Posterior cingulate gyrus (tissue), 11 donors: ENCODE measurements at places on chromosomes 11 and 22.

DNA sequence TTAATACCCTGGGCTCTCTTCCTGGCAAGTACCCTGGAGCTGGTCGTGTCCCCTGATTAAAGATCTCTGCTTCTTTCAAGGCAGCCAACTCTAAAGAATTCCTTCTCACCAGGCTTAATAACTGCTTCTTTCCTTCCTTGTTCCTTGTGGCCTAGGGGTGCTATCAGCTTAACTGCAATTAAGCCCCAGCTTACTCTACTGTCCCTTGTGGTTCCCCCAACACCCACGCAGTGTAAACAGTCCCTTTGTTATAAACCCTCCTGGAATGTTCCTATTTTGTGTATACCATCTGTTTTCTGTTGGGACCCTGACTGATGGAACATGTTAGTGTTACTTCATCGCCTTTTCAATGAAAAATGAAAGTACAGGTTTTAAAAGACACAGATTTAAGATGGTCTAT lies 126.4 kb upstream of the KIRREL3 start:
- DNase-seq: no peak

DNA sequence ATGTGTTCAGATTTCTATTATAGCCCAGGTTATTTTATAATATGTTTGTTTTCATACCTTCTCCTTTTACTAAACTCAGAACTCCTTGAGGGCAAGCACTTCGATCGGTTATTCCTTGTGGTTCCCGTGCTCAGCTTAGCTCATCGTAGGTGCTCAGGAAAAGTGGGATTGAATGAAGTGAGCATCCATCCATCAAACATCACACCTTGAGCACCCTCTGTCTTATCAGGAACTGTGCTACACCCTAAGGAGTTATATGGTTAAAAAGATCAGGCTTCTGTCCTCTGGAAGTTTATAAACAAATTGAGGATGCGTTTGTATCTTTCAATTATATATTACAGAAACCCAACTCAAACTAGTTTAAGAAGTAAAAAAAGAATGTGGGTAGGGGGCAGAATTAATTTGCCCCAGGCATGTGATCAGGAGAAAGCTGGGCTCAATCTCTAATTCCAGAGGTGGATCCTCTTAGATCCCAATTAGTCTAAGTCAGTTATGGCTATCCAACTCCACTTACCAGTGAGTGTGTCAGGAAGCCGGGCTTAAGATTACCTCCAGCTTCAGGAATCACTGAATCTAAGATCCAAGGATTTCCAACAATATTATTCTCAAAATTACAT lies 59.9 kb upstream of the RRAS2 start:
- DNase-seq: no peak

GRCh38 chr11:19218786-19219460 lies 17.1 kb upstream of the CSRP3 start:
- no peak for DNase-seq

DNA sequence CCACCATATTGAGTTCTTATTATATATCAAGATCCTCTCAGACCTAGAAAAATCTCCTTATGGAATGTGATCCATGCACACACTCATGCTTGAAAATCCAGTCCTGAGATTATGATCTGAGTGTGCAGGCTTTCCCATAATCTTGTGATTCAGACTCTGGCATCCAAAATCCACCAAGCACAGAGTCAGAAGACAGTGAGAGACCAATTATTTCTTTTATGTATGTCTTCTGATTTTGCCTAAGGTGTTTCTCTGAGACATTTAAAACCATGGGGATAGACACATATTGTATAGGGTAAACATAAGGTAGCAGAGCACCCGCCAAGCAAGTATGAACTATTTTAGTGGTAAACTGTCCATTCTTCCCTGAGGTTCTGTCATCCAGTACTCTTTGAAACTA lies 52.0 kb upstream of the MMP13 start:
- no peak for DNase-seq

- DNase-seq: no peak
These were observed 170.7 kb downstream of the CHST1 start for GRCh38 chr11:45494738-45495137.

GRCh38 chr11:75615751-75616150 lies 53.1 kb downstream of the MAP6 start:
- no peak for DNase-seq

GRCh38 chr11:131228378-131228777 lies 142.0 kb upstream of the NTM start:
- DNase-seq: no peak

DNA sequence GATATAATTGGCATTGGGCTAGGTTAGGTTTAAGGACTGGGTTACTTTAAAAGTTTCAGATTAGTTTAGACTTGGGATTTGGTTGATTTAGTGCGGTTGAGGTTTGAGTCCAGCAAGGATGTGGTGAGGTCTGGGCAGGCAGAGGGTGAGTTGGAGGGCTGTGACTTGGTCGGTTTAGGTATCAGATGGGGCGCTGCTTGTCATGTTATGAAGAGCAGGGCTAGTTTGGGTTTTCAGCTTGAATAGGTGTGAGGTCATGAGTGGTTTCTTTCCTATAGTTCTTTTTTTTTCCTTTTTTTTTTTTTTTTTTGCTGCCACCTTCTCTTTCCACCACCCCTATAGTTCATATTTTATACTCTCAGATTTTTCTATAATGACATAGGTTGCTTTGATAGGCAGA lies 4.8 kb downstream of the CLCF1 start:
- no peak for DNase-seq

GRCh38 chr11:26134481-26135355 lies 197.2 kb upstream of the ANO3 start:
- DNase-seq: no peak

DNA sequence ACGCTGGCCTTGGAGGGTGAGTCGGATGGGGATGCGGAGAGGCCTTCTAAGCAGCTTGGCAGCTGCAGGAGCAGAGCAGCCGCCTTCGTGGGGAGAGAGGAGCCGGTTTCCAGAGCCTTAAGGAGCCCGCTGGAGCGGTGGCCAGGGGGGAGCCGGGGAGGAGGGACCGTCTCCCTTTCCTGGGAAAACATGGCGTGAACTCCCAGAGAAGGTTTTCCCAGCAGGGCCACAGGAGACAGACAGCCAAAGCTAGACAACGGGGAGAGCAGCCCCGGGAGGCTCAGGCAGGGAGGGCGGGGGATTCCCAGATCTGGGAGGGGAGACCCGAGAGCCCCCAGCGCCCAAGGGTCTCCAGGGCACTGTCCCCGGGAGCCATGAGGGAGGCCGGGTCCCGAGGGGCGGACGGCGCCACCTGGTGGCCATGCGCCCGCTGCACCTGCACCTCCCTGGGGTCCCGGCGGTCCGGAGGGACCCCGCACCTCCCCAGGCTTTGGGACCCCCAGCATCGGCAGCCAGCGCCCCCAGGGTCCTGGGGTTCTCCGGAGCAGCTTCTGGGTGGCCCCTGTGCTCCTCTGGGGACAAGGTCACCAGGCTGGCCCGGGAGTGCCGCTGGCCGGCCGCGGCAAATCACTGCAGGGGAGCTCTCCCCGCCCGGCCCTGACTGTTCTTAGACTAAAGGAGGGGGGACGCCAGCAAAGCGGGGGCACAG lies 2.4 kb upstream of the SYT8 start:
- DNase-seq: peak; percentile 59

- no peak for DNase-seq
These were observed 81.7 kb downstream of the SWAP70 start for GRCh38 chr11:9745411-9746211.

GRCh38 chr22:49505337-49506009 lies 322.2 kb downstream of the BRD1 start:
- no peak for DNase-seq

DNA sequence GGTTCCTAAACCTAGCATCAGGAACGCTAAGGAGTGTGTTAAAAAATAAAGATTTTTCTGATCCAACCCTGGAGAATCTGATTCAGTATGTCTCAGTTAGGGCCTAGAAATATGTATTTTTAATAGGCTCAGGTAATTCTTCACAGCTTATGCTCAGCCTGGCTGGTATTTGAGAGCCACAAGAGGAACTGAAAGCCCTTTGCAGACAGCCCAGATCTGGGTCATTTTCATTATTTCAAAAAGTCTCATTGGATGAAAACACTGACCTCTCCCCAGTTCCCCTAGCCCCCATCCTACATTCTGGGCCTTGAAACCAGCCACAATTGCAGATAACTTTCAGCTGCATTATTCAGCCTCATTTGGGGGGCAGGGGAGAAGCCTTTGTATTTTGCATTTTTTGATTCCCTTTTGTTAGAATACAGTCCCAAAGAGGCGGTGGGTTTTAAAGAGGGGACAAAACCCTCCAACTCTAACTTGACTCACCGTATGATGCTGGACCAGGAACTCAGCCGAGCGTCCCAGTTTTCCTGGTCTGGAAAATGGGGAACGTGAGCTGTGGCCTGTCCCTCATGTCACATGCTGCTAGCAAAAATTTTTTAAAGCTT lies 66.0 kb upstream of the LARGE1 start:
- DNase-seq: no peak

- DNase-seq: peak; percentile 78
These were observed 325.7 kb downstream of the SHANK2 start for GRCh38 chr11:70926543-70927201.

- peak; percentile 3 for DNase-seq
These were observed 29.3 kb upstream of the CSNK1E start for GRCh38 chr22:38346506-38346905.

GRCh38 chr11:70000228-70000627 lies 77.9 kb upstream of the ANO1 start:
- no peak for DNase-seq

GRCh38 chr11:104060004-104060794 lies 23.8 kb downstream of the DDI1 start:
- DNase-seq: no peak

- peak; percentile 45 for DNase-seq
These were observed 186.4 kb downstream of the BLID start for GRCh38 chr11:121929581-121929980.

- DNase-seq: no peak
These were observed 179.6 kb downstream of the UVRAG start for GRCh38 chr11:75994616-75995015.

GRCh38 chr11:62402960-62403730 lies 15.7 kb upstream of the SCGB1A1 start:
- no peak for DNase-seq

DNA sequence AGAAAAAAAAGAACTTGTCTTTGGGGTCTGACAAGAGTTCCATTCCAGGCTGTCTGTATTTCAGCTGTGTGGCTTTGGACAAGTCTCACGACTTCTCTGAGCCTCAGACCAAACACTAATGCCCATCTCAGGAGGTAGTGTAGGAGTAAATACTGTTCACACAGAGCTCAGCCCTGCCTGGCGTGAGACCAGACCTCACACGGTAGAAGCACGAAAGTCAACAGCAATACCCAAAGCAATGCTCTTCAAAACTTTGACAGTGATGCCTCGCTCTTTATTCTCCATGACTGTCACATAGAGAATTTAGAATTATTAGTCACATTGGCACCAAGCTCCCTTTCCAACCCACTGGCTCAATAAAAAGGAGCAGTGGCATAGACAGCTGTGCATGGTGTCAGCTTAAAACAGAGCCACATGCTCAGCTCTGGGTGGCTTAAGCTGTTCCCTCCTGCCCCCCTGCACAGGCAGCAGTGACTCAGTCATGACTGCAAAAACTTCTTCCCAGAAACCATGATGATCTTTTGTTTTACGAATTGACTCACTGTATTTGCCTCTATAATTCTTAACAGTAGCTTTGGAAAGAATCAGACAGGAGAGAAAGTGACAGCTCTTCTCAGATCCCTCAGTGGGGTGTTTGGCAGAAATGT lies 74.0 kb upstream of the PHF21B start:
- DNase-seq: no peak

DNA sequence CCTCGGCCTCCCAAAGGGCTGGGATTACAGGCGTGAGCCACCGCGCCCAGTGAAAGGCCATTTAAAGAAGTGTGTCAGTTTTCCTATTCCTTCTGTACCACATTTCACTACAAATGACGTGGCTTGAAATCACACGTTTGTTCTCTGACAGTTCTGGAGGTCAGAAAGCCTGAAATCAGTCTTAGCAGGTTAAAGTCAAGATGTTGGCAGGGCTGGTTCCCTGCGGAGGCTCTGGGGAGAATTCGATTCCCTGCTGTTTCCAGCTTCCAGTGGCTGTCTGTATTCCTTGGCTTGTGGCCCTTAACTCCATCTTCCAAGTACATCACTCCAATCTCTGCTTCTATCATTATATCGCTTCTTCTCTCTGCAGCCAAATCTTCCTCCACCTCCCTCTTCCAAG lies 383.2 kb downstream of the LARGE1 start:
- no peak for DNase-seq

DNA sequence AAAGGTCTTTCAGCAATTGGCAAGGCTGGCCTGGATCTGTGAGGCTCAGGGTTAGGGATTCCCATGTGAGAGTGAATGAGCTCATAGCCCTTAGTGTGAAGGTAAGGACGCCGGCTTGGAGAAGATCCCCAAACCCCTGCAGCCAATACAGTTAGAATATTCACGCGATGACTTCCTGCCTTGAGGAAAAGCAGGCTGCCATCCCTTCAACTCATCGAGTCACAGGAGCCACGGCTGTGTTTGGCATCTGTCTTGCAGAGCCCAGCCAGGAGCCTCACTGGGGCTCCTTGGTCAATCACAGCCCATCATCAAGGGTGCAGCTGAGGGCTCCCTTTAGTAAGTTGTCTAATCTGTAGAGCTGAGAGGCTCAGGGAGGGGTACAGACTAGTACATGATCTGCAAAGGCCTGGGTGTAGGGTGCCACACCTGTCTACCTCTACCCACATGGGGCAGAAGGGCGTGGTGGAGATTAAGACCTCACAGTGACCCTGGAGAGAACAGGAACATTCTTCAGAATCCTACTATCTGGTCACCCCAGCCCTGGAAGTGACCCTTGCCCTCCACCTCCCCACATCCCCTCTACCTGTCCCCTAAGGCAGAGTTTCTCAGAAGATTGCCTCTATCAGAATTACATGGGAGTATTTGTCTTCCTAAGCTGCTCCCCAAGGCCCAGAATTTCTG lies 18.5 kb downstream of the IL10RA start:
- no peak for DNase-seq

GRCh38 chr22:20117633-20118299 lies 740 bp upstream of the TRMT2A start:
- DNase-seq: no peak

DNA sequence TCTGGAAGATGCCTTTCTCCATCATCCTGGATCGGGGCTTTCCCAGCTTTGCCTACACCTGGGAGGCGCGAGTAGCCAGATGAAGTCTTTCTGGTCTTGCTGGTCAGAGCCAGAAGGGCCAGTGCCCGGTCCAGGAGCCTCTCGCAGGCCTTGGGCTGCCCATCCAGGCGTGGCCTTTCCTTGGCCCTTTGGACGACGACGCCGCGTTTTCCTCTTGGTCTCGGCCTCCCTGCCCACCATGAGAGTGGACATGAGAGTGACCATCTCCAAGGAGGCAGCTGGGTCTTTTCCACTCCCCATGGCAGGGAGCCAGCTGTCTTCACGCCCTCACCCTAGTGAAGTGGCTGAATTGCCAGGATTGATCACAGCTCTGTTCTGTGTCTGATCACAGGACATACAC lies 3.5 kb downstream of the PTDSS2 start:
- DNase-seq: no peak

DNA sequence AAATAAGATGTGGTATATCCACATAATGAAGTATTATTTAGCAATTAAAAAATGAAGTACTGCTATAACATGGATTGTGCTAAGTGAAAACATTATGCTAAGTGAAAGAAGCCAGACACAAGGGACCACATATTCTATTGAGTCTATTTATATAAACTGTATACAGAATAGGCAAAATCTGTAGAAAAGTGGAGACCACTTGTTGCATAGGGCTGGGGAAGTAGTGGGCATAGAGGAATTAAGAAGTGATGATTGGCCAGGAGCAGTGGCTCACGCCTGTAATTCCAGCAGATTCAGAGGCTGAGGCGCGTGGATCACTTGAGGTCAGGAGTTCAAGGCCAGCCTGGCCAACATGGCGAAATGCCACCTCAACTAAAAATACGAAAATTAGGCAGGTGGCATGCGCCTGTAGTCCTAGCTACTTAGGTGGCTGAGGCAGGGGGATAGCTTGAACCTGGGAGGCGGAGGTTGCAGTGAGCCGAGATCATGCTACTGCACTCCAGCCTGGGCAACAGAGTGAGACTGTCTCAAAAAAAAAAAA lies 109.6 kb downstream of the RBFOX2 start:
- no peak for DNase-seq
